Stimulated activated CD8-positive, alpha-beta memory T cell treated with anti-CD3 and anti-CD28 coated beads, Interleukin-7, amount 100 ng/mL, for 24 hours (primary cell): ENCODE measurements at places on chromosomes 4 and X.

DNA sequence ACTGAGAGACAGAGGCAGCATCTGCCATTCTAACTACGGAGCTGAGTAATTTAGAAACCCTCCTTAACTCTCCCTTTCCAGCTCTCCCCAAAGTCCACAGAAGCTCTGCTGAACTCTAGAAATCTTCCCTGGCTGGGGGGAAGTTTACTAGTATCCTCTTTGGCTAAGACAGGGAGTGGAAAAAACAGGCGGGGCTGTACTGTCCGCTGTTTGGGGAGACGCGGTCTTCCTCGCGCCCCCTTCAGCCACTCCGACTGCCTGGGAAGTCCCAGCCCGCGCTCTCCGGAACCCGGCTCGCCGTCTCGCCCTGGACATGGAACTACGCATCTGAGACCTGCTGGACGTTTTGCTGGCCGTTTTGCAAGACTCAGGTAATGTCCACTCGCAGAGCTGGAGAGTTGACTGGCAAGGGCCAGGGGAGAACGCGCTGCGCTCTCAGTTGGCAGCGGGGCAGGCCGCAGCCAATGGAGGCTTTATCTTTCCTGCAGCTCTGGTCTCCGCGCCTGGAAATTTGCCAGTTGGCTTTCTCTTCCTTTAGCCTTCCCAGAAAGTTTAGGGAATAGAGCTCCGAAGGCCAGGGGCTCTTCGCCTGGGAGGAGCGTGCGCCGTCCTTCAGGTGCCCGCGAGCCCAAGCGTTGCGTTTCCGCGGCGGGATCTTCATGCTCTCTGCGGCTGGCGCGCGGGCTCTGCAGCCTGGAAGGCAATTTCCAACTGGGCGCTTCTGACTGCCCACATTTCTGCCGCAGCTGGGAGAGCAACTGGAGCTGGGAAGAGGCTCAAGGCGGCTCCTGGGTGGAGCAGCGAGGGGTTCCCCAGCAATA is 892 bp downstream of the IL1RAPL2 start:
- DNase-seq: no peak

GRCh38 chr4:73223258-73223650 is 35.3 kb downstream of the ANKRD17 start:
- no peak for DNase-seq

DNA sequence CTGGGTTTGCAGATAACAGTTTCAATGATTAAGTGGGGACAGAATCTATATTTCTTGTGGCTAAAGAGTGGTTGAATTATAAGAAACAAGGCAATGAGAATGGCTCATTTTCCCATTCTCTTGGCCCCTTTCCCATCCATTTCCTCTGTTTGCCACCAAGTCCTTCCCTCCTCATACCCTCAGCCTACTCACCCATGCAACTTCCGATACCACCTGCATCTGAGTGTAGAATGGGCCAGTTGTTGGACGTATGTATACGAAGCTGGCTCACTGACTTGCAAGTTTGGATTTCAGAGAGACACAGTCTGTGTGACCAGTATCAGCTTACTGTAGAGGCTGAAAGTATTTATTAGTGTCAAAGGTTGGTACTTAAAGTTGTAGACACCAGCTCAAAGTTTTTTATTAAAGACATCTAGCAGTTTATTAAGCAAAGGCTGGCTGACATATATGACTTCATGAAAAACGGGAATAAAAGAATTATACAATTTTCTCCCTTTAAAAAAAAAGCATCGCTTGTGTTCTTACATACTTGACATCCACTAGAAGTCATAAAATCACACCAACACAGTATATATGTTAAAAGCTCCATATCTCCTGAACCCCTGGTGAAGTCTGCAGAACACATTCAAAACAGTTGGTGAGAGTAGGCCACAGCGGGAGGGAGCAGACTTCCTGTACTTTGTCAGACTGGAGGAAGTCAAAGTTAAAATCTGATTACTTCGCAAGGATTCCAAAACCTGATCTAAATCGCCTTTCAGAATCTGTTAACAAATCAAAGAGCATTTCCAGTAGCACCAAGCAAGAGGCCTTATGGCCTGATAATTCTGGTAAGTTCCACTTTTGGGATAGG is 22.4 kb upstream of the STIM2 start:
- DNase-seq: no peak

DNA sequence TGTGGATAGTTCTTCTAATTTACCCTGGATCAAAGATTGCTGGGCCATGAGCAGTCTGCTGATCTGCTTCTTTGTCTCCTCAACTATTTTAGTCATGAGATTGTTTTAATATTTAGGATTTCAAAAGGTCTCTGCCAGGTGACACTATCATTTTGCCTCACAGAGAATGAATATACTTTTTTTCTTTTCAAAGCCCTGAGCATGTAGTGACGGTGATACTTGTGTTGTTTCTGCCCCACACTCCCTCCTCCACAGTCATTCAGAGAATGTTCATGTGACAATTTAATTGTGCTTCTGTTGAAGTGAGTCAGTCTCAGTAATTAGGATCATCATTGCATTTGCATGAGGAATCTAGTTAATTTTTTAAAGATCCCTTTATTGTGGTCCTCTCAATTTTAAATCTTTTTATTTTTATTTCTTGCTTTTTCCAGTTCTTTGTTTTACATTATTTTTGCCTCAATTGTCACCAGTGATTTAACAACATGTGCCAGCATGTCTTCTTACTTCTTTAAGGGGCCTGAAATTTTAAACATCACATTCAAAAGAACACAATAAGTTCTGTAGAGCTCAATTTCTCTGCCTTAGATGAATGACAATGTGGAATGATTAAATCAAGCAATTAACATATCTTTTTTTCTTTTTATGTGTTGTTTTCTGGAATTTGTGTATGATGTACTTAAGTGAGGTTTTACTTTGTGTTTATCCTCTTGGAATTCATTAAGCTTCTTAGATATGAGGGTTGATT is 12.3 kb downstream of the MMRN1 start:
- no peak for DNase-seq

- no peak for DNase-seq
Measured at GRCh38 chrX:72169008-72169728, 12.4 kb upstream of the PIN4 start.

DNA sequence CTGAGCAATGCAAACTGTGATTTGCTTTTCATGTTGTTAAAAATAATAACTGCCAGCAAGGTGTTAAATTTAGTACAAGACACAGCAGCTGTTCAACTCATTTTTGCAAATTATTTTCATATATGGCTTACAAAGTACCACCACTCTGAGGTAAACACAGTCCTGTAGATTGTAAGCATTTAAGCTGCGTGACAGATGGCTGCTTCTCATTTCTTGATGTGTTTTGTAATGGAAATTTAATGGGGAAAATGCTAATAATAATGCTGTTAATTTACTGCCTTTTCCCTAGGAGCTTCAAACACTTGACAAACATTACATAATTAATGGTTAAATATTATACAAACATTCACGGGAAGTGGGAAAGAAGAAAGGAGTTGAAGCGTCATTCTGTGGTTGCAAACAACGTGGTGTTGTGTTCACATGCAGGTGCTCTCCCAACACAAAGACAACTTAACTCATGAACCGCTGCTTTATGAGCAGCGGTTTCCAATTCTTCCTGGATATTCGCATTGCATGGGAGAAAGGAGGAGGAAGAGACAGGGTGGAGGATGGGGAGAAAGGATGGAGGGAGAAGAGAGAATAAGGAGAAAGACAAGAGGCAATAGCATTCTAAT is 236.8 kb upstream of the VCX start:
- no peak for DNase-seq

DNA sequence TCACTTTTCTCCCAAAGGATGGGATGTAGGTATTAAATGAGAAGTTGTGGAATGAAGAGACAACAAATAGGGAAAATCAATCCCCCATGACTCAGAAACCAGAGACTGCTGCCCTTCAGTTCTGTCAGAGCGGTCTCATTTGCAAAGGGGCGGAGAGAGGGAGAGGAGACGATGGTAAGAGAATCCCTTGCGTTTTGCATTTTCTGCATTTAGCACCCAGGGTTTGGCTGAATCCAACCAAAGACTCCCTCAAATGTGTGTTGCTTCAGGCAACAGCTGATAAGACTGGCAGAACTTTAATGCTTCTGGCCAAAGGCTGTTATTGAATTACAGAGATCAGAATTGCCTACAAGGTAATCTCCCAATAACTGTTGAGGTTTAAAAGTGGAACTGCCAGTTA is 230.2 kb downstream of the EVC2 start:
- no peak for DNase-seq

DNA sequence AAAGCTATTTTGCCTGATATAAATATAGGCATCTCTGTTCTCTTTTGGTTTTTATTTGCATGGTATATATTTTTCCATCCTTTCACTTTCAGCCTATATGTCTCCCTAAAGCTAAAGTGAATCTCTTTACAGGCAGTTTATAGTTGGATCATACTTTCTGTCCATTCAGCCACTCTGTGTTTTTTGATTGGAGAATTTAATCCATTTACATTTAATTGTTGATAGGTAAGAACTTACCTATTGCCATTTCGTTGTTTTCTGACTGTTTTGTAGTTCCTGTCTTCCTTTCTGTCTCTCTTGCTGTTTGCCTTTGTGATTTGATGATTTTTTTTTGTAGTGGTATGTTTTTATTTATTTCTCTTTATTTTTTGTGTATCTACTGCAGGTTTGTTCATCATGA is 155.9 kb upstream of the ANXA3 start:
- DNase-seq: no peak

GRCh38 chrX:41127477-41128192 is 42.4 kb downstream of the USP9X start:
- no peak for DNase-seq

DNA sequence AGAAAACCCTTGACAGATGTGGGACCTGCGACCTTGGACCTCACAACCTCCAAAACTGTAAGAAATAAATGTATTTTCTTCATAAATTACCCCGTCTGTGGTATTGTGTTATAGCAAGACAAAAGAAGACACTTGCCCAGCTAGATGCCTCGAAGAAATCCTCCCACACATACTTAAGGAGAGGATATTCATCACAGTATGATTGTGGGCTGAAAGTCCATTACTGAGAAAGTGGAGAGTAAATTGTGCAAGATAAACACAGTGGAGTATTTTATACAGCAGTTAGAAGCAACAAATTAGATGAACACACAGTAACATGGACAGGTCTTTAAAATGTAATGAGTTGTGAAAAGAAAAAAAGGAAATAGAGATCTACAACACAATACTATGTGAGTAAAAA is 25.8 kb upstream of the PLA2G12A start:
- no peak for DNase-seq

GRCh38 chr4:124209626-124210025 is 502.9 kb downstream of the ANKRD50 start:
- no peak for DNase-seq

DNA sequence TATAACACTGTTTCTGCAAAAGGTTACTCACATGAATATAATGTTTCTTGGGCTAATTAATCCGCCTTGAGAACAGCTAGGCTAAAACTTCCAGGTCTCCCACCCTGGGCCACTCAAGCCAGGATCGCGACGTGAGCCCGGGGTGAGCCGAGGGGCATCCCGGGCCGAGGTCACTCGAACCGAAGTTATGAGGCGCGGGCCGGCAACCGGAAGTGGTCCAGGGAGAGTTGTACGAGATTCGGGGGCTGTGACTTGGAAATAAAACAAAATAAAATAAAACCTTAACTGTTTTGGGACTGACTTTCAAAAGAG is 317 bp downstream of the CMC4 start:
- DNase-seq: no peak

DNA sequence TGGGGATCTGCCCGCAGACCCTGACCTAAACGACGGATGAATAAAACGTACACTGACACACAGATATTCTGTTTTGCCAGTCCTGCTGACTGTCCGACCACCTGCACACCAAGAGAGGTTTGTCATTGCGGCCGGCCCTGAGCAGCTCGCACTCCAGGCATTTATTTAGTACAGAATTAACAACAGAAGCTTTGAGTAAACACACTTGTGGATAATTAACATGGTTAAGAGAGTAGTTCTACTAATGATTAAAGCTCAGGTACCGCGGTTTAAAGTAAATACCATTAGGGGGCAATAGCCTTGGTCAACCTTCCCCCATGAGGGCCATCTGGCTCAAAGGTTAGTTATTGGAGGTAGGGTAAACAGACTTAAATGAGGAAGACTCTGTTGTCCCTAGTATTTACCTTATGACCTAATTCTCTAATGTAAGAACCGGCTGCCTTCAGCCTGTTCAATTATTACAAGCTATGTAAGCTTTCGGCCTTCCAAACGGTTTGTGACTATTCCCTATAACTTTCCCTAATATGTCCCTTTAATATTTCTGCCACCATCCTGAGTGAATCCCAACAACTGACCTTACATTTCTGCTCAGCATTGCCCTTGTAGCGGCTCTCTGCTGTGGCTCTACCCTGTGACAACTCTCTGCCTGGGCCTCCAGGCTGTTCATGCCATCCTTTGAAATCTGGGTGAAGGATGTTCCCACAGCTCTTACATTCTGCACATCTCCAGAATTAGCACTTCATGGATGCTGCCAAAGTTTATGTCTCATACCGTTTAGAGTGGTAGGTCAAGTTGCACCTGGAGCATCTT is 46.9 kb upstream of the SYTL5 start:
- no peak for DNase-seq

DNA sequence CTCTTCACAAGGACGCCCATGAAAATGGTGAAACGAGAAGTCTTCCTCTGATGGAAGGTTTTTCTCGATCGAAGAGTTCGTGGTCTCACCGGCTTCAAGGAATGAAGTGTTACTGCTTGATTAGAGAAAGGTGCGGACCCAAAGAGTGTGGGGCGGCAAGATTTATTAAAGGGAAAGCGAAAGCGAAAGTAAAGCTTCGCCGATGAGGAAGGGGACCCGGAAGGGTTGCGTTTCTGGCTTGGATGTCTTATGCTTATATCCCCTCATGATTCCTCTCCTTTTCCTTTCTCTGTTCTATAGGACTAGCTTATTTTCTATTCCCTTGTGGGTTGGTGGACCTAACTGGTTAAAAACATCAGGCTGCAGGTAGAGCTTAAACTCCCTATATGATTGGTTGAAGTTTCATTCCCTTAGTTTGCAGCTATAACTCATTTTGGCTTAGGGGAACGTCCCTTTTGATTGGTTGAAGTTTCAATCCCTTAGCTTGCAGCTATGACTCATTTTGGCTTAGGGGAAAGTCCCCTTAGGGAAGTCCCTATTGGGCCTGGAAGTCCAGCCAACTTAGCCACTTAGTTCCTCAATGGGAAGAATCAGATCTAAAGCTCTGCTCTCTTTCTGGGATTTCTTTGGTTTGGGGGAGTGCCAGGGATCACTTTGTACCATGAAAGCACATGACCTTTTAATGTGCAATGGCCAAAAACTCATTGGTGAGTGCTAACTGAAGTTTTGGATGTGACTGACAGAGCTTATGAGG is 1025.0 kb upstream of the PCDH10 start:
- DNase-seq: no peak

- DNase-seq: no peak
Measured at GRCh38 chrX:74438764-74439163, 17.5 kb downstream of the SLC16A2 start.

DNA sequence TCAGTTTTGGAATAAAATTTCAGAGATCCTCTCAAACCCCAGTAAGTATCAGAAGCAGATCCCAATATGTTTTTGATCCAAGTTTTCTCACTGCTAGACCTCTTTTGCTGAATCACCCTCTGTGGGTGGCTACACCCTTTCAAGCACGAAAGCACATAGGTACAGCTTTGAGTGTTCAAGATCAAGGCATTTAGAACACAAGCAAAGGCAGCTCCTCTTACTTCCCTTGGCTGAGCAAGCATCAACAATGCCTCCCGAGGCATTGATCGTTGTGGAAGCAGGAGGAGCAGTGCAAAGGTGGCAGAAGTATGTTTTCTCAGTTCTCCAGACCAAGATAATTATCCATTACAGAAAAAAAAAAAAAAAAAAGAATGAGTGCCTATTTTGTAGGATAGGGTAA is 72.0 kb upstream of the TSPAN7 start:
- DNase-seq: no peak
